Stimulated activated CD8-positive, alpha-beta memory T cell treated with anti-CD3 and anti-CD28 coated beads, Interleukin-4, amount 100 ng/mL, for 1 hour (primary cell): ENCODE measurements at places on chromosomes 6 and 20.

GRCh38 chr6:159109391-159109790 lies 59.8 kb upstream of the FNDC1 start:
- DNase-seq = no peak

GRCh38 chr6:84908304-84908904 lies 144.0 kb upstream of the TBX18 start:
- no peak for DNase-seq

DNA sequence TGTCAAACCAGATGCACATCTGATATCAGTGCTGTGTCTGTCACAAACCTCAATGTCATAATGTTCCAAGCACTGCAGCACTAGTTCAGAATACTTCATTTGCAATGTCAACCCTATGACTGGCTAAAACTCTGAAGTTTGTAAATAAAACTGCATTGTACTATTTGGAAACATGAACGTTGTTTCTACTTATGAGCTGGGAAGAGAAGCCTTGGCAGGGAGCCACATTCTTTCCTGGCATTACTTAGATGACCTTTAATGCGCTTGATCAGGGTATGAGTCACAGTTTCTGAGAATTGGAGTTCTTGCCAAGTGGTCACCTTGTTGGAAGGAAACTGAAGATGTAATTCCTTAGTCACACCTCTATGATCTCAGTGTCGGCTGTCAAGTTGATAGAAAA lies 664.8 kb upstream of the MMS22L start:
- DNase-seq = no peak

- no peak for DNase-seq
These were observed 3.9 kb upstream of the FANCE start for GRCh38 chr6:35448191-35448590.

GRCh38 chr6:166341464-166341863 lies 881 bp downstream of the SFT2D1 start:
- no peak for DNase-seq

DNA sequence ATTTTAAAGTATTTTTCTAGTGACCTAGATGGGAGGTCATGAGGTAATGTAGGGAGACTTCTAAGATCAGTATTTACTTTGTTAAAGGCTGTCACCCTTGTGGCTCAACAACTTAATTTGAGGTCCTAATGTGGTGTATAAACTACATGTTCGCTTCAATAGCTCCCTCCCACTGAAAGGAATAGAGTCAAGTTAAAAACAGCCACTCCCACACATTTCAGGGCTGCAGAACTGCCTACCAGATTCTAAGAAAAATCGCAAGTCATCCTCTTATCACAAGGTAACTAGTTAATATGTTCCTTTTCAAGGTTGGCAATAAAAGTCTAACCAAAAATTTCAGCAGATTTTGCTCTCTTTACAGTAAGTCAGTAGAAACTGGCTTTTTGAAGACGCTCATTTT lies 15.1 kb downstream of the GSTA1 start:
- DNase-seq = no peak

DNA sequence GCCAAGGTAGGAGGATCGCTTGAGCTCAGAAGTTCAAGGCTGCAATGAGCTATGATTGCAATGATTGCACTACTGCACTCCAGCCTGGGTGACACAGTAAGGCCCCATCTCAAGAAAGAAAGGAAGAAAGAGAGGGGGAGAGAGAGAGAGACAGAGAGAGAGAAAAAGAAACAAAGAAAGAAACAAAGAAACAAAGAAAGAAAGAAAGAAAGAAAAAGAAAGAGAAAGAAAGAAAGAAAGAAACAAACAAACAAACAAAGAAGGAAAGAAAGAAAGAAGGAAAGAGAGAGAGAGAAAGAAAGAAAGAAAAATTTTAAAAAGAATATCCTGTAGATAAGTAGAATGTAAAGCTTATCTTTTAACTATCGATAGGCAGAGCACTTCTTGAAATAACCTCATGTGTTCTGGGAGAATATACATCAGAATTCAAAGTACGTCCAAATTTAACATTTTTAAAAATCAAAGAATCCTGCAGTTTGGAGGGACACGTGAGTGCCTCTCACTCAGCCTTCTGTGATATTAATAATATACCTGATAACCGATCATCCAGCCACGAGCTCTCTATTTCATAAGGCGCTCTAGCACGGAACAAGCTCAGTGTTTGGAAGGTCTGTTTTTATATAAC lies 25.2 kb downstream of the MYLK4 start:
- no peak for DNase-seq

- no peak for DNase-seq
These were observed 47.6 kb downstream of the CEBPB start for GRCh38 chr20:50238081-50238800.

DNA sequence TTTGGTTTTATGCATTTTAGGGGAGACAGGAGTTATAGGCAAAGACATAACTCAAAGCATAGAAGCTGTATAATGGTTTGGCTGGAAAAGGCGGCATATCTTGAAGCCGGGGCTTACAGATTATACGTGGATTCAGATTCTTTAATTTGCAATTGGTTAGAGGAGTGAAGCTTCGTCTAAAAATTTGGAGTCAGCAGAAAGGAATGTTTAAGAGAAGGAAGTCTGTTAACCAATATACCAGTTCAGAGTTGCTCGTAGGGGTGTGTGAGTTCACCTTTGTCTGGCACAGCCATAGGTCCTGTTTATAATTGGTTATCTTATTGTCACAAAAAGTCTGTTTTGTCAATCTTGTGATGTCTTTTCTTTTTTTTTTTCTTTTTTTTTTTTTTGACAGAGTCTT lies 8.9 kb downstream of the ARHGAP40 start:
- DNase-seq = no peak

DNA sequence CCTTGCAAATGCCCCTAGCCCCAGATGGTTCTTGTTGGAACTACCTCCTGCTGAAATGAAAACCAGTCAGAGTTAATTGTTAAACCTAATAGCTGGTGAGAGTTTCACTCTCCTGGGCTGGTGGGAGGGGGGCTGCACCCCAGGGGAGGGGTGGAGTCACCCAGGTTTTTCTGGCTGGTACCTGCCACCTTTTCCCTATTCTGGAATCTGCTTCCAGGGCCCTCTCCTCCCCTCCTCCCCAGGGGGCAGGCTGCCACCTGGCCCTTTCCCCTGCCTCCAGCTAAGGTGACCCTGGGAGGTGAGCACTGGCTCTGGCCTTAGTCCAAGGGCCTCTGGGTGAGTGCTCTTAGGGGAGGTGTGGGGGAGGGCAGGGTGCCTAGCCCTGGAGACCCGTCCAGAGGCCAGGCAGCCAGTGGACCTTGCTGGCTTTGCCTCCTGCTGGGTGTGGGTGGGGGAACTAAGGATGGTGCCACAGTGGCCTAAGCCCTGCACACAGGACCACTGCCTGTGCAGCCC lies 48.8 kb upstream of the EPB41L1 start:
- no peak for DNase-seq

- no peak for DNase-seq
These were observed 24.6 kb downstream of the MTFR2 start for GRCh38 chr6:136225496-136225895.

- DNase-seq = no peak
These were observed 1532.7 kb downstream of the HACE1 start for GRCh38 chr6:103326760-103327757.

- DNase-seq = no peak
These were observed 54.5 kb upstream of the DYNLRB1 start for GRCh38 chr20:34461779-34462087.

DNA sequence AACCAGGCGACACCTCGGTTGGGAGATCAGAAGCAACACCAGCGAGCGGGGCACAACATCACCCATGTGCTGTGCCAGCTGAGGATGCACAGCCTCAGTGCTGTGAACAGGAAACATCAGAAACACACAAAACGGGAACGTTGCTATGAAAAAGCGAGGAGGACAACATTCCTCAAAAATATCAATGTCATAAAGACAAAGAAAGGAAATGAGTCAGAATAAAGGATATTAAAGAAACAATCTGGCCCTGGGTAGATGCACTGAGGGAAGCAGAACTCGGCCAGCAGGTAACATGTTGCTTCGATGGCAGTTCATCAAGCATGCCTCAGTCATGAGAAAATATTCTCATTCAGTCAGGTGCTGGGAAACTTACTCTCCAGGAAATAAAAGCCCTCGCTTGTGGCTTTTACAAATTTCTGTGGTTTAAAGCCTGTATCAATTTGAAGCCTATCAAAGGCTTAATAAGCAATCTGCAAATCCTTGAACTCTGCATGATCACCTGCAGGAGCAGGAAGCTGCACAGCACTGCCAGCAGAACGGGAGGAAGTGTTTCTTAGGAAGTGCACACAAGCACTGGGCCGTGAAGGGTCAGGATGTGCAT lies 77.5 kb downstream of the GINS1 start:
- no peak for DNase-seq

GRCh38 chr6:105990151-105990550 lies 96.0 kb upstream of the PRDM1 start:
- DNase-seq = no peak

GRCh38 chr20:4713401-4713800 lies 8.3 kb upstream of the PRND start:
- no peak for DNase-seq

DNA sequence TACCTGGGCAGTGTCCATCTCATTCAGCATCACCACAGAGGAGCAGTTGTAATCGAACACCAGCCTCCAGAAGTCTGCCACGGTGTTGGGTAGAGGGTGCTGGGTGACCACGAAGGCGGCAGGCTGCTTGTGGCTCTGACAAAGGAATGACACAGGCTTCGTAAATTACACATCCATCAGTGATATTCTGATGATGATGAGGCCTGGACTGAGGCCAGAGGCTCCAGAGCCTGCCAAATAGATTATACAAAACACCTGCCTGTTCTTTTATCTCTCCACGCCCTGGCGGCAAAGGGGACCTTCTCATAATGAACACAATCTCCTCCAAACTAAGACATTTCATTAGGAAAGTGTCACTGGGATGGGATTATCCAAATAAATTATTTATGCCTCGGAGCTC lies 480.2 kb upstream of the CHD6 start:
- no peak for DNase-seq

GRCh38 chr20:45918779-45919537 lies 7.0 kb upstream of the PLTP start:
- no peak for DNase-seq

DNA sequence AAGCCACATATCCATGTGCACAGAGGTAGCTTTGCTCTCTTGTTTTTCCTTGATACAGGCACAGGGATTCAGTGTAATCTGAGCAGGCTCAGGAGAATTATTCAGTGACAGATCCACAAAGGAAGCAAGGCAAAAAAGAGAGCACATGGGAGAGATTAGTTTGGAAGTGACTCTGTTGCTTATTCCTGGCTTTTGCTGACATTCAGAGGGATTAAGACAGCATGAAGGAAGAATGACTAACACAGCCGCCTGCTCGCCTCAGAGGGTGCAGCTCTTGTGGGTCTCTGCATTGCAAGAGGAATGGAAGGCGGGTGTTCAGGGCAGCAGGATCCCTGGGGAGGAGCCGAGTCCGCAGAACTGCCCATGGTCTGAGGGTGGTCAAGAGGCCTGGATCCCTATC lies 203.4 kb upstream of the KCNQ5 start:
- DNase-seq = no peak

GRCh38 chr6:4179960-4180651 lies 44.7 kb upstream of the ECI2 start:
- no peak for DNase-seq

DNA sequence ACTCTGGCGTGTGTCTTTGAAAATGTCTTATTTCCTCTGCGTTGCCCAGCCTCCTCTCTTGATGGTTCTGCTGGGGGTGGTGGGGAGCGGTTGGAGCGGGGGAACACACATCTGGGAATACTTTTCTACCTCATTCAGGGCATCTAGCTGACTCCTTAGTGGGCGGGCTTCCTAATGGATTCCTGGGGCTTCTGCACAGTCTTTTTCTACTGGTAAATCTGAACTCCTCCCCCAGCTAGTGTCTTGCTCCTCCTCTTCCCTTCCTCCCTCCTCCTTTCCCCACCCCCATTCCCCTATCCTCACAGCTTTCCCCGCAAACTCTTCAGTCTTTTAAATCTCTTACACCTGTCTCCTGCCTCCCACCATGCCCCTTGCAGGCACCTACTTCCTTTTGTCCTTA lies 74.4 kb downstream of the PRL start:
- no peak for DNase-seq

- no peak for DNase-seq
These were observed 110.3 kb downstream of the RWDD2A start for GRCh38 chr6:83303426-83303825.

- DNase-seq = no peak
These were observed 150.9 kb downstream of the ARID1B start for GRCh38 chr6:156928126-156928525.

- DNase-seq = no peak
These were observed 201.8 kb upstream of the LRFN2 start for GRCh38 chr6:40788661-40789655.

DNA sequence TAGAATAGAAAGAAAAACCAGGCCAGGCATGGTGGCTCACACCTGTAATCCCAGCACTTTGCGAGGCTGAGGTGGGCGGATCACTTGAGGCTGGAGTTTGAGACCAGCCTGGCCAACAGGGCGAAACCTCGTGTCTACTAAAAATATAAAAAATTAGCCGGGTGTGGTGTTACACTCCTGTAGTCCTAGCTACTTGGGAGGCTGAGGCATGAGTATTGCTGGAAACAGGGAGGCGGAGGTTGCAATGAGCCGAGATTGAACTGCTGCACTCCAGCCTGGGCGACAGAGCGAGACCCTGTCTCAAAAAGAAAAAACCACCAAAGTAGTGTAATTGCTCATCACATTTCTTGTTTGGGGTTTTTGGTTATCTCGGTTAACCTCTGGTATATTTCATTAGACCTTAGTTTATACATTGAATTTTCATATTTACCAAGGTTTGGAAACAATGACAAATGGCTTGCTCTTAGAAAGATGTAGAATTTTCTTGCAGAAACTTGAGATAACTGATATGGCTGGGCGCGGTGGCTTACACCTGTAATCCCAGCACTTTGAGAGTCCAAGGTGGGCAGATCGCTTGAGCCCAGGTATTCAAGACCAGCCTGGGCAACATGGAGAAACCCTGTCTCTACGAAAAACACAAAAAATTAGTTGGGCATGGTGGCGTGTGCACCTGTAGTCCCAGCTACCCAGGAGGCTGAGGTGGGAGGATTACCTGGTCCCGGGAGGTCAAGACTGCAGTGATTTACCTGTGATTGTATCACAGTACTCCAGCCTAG lies 14.2 kb downstream of the ITCH start:
- DNase-seq = no peak

- no peak for DNase-seq
These were observed 79.3 kb downstream of the COL12A1 start for GRCh38 chr6:75126518-75126917.

GRCh38 chr6:79676785-79677736 lies 45.9 kb downstream of the SH3BGRL2 start:
- DNase-seq = no peak

DNA sequence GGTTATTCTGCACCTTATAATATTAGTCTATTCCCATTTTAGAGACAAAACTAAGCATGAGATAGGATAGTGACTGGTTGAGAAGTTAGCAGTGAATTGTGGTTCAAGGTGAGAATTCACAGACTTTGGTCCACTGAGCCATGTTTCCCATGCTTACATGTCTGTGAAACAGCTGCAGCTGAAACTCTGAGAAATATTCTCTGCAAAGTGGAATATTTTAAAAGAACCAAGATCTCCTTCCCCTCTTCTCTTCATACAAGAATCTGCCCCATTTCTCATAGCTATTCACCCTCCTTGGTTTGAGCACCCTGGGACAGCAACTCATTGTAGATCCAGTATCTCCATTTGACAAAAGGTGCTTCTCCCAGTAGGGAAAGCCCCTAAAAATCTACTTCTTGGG lies 70.2 kb upstream of the TMEM170B start:
- DNase-seq = no peak

- DNase-seq = no peak
These were observed 150.7 kb downstream of the DLL1 start for GRCh38 chr6:170140129-170140528.

GRCh38 chr6:170023620-170024521 lies 267.0 kb downstream of the DLL1 start:
- no peak for DNase-seq
